ENCODE measurements at places on chromosomes 11 and 22. TPM values are rescaled to one million over a fixed set of nuclear protein-coding genes. Genes with fewer than 3 reads are reported as not detected.

GRCh38 chr11:64358907-64359711 is at the start of gene RPS6KA4:
TSS of gene RPS6KA4 (plus strand) at chr11:64359162. CDS start at chr11:64359236, 74 bp downstream.
- DNase-seq = peak; percentile 52

- DNase-seq = no peak
Measured at GRCh38 chr22:25750569-25751173, 8.7 kb downstream of the MYO18B start.

- no peak for DNase-seq
Measured at GRCh38 chr11:64987998-64988854, 8.5 kb downstream of the BATF2 start.

Gene SAA4
- total RNA-seq = not detected

Gene PAK1
- 33.1 TPM for total RNA-seq
